Temporal lobe (tissue), 4 donors: ENCODE measurements at places on chromosomes 1 and 21. TPM values are rescaled to one million over a fixed set of nuclear protein-coding genes. Genes with fewer than 3 reads are reported as not detected.

Gene PKLR
- total RNA-seq, result 0.49 TPM

Gene PRR9
- total RNA-seq, result 0.49 TPM

Gene PSRC1
- 6.9 TPM for total RNA-seq

Gene S100A9
- 20.2 TPM for total RNA-seq

Gene OR2T2
- not detected for total RNA-seq

Gene KRTAP6-1
- total RNA-seq, result not detected
